HuH-7.5 (cell line): ENCODE measurements at places on chromosomes 4 and X.

GRCh38 chr4:145530189-145530588, 48.5 kb downstream of the SMAD1 start:
- no peak for DNase-seq

- DNase-seq: no peak
These were observed 209.1 kb upstream of the FAT1 start for GRCh38 chr4:186932631-186933187.

DNA sequence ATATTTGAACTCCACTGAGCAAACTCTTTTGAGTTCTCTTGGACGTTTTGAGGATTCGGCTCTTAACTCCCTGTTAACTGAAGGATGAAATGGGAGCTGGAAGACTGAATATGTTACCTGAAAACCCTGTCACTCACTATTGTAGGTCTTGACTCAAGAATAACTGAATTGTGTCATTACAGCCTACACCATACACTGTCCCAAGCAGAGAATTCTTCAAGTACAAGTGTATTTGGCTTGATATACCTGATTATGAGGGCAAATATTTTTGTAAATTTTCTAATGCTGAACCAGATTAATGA, 276.1 kb downstream of the CFAP299 start:
- DNase-seq: no peak

- no peak for DNase-seq
These were observed 244.6 kb upstream of the TENM3 start for GRCh38 chr4:181998398-181999295.

DNA sequence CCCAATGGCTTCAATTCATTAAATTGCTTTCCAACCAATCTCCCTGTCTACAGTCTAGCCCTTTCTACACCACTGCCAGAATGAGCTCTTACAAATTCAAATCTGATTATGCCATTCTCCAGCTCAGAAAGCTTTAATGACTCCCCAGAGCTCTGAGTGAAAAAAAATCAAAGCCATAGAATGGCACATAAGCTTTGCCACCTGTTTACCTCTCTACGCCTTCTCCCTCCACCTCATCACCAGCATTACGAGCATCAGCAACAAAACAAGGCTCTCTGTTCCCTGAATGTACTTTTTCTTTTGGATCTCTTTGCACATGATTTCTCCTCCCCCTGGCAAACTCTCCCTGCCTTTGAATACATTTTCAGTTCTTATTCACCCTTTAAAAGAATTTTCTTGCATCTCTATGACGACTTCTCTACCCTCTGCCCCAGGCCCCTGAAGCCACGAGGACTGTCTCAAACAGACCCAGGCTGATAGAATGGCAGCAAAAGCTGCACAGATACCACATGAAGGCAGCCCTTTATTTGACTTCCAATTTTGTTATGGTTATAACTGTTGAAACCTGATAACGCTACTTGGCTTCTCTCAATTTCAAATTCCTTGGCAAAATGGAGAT, 516.0 kb downstream of the PCDH7 start:
- DNase-seq: no peak

DNA sequence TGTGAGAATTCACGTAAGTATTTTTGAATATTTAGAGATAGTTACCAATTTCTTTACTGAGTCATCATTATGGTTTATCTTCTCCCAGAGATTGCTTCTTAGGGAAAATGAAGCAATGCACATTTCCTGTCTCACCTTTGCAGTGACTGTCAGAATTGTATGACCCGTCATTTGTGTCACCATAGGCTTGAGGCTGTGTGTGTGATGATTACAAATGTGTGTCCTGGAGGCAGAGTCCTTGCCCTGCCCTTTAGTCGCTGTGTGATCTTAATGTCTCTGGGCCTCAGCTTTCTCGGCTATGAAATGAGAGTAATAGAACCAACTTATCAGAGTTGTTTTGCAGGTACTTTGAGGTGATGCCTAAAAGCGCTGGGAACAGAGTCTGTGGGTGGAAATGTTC, 13.9 kb downstream of the HCCS start:
- no peak for DNase-seq

DNA sequence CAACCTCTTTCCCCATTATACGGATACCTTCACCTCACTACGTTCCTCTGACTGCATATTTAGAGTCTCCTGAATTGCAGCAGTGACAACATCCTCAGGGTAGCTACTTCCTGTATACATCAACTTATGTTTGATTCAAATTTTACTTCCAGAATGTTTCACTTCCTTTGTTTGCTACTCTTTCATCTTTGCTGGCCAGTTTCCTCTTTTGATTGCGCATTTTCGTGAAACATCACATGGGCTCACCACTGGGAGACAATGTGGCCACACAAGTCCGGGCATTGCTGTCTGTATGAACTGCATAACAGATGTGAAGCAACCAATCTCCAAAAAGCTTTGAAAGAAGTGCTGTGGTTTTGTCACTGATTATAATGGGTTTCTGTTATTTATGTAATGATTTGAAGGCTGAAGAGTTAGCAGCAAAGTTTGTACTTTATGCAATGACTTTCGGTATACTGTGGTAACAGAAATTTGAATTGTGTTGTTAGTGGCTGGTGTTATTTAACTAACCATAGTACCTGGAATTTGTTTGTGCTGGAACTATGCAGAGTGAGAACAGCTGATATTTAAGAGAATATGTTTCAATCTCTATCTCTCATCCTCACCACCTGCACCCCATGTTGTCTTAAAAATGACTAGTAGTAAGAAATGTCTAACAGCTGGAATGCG, 7.4 kb downstream of the SNCA start:
- DNase-seq: no peak

DNA sequence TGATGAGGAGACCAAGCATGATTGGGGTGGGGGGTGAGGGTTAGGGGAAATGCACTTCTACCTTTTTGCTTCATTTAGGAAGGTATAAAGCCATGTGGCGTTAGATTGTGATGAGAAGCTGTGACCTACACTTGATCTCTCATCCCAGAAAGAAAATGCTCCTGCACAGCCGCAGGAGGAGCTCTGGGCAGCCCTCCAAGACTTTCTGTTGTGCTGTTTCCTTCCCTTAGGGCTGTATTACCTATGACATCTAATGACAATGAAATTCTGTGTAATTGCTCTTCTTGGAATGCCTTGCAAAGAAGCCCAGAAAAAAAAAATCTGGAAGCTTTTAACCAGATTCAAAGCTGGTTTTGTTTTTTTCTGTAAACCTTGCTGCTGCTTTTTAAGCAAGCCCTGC, 13.4 kb downstream of the PRPS2 start:
- no peak for DNase-seq
